ENCODE measurements at places on chromosomes 6 and 20.

GRCh38 chr20:63163171-63163570, 52.8 kb downstream of the YTHDF1 start:
- no peak for DNase-seq

DNA sequence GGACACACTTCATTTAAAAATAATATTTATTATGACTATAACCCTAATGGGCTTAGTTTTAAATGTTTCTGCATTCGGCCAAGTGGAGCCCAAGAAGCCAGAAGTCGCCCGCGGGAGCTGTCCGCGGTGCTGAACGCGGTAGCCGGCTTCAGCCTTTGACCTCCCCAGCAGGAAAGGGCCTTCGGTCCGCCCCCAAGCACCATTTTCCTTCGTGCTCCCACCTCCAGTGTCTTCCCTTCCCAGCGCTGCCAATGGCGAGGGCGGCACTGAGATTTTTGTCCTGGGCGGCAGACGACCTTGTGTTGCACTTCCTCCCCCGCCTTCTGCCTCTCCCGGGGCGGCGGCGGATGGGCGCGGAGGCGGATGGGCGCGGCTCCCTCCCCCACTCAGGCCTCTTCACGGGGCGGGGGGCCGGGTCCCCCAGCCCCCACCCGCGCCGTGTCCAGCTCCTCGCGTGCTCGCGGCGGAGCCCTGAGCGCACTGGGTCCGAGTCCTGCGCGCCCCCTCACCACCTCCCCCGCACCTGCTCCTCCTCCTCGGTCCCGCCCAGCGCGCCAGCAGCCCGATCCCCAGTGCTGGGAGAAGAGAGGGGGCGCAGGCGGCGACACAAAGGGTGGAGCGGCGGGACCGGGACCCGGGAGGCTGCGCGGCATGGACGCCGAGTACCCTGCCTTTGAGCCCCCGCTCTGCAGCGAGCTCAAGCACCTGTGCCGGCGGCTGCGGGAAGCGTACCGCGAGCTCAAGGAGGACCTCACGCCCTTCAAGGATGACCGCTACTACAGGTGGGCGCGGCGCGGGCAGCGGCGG, 23.6 kb upstream of the TMEM181 start:
- DNase-seq, result peak; percentile 38

DNA sequence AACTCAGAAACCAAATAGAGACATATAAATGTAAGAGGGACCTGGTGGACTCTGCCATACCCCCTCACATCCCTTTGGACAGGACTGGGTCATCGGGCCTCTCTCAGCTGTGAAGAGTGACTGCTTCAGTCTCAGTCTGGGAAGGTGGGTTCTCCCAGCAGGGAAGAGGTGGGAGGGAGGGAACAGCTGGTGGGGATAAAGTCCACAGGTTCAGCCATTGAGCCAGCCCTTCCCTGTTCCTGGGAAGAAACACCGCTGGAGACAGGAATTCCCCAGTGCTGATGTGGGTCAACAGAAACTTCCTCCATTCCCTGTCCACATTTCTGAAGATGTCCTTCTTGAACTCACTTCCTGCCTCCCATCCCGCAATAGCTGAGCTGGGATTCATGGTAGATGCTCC, 209.2 kb upstream of the PMEPA1 start:
- DNase-seq, result no peak

DNA sequence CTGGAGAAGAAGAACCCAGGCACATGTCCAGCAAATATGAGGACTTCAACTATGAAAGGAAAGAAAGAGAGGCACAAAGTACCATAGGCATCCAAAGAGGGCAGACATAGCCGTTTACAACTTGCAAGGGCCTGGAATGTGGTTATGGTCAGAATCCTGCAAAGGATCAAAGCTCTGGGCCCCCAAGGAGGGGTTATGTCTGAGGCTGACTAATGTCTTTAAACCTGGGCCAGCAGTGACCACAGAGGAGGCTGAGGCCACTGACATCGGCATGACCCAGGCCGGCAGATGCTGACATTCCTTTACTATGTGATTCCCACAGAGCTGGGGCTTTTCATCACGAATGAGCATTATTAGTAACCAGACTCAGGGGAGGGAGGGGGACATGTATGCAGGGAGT, 861.1 kb downstream of the DHX35 start:
- no peak for DNase-seq

- no peak for DNase-seq
Measured at GRCh38 chr6:37173493-37174195, 3.7 kb downstream of the PIM1 start.

GRCh38 chr6:16228709-16229665, 9.4 kb upstream of the GMPR start:
- DNase-seq, result no peak

GRCh38 chr6:36138667-36139066, 8.4 kb downstream of the MAPK13 start:
- DNase-seq, result no peak

- no peak for DNase-seq
Measured at GRCh38 chr6:100574836-100575235, 110.1 kb upstream of the SIM1 start.

DNA sequence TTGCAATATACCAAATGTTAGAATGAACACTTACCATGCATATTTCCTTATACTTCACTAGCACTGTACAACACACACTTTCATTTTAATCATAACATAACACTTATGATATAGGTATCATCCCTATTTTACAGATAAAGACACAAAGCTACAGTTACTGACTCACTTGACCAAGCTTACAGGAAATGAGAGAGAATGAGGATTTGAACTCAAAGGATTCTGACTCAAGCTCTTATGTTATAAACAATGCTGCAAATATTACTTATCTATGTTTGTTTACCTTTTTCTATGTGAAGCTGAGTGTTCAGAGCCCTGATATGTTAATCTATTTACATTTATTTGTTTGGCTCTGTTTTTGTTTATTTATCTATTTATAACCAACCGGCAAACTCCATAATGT, 245.4 kb downstream of the PTPRK start:
- no peak for DNase-seq

DNA sequence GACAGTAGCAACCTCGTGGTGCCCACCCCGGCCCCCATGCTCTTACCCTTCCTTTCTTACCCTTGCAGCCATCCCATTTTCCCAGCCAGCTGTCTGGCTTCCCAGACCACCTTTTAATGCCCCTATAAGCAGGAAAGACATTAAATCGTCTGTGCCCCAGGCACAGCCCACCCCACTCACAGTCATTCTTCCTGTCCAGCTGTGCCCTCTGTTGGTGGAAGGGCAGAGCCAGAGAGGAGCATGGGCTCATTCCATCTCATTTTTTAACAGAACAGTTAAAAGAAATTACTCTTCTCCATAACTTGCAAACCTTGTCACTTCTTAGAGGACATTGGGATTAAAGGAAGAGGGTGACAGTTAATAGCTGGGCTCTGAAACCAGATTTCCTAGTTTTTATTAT, 240.5 kb downstream of the NRN1 start:
- no peak for DNase-seq

- no peak for DNase-seq
Measured at GRCh38 chr20:48718786-48719578, 108.8 kb downstream of the PREX1 start.

- DNase-seq, result no peak
Measured at GRCh38 chr6:132888701-132889100, 74.3 kb downstream of the RPS12 start.
